SIG-M5 (cell line): ENCODE measurements at places on chromosomes 5 and 9.

DNA sequence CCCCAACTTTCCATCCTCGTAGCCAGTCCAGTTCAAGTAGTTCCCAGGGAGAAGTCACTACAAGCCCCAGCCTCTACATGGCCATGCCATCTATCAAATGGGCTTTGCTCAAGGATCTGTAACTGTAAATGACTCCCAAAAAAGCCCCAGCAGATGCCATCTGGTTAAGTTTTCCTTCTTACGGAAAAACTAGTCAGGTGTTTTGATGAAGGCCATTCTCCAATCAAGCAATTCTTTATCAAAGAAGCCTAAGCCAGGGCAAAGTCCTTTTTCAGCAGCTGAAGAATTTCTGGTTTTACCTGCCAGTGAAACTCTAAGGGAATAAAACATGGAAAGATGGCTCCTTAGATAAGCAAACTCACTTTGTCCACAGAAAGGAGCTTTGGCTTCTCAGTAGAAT lies 21.9 kb upstream of the ZNF622 start:
- DNase-seq: no peak

DNA sequence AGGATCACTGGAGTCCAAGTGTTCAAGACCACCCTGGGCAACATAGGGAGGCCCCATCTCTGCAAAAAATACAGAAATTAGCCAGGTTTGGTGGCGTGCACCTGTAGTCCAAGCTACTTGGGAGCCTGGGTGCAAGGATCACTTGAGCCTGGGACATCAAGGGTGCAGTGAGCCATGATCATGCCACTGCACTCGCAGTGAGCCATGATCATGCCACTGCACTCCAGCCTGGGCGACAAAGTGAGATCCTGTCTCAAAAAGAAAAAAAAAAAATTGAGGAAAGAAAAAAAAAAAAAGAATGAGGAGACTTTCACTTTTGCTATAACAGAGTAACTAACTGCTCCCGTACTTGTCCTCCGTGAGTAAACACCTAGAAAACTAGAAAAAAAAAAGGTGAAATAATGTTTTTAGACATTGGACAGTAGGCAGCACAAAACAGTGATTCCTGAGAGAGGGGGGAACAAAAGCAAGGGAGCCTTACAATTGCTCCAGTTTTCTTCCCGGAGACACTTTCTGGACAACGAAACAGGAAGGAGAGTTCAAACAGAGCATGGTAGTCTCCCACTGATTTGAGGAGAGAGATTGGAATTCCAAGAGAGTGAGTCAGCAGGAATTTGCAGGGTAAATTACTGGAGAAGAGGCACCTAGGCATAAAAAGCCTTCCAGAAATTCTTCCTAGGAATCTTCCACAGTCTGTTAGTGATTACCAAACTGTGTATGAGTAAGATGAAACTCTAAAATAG lies 6.9 kb upstream of the ZBTB5 start:
- no peak for DNase-seq

GRCh38 chr9:33778700-33779351 lies 16.5 kb upstream of the PRSS3 start:
- no peak for DNase-seq

- DNase-seq: no peak
Observed at GRCh38 chr9:128405780-128406171, 14.9 kb upstream of the CERCAM start.

- no peak for DNase-seq
Observed at GRCh38 chr5:181566-181965, 9.7 kb upstream of the LRRC14B start.

DNA sequence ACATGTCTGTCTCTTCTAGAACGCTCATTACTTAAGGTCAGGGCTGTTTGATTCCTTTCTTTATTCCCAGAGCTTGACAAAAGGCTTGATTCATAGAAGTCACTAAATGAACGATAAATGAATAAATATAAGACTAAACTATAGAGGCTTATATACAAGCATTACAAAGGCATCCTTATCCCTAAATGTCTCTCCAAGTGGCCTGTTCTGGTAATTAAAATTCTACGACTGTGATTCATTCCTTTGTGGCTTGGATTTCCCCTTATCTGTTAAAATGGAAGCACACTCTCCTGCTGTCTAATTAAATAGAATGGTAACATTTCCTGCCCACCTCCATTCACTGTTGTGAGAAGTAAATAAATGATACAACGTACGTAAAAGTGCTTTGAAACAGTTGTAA lies 49.5 kb downstream of the C7 start:
- no peak for DNase-seq

DNA sequence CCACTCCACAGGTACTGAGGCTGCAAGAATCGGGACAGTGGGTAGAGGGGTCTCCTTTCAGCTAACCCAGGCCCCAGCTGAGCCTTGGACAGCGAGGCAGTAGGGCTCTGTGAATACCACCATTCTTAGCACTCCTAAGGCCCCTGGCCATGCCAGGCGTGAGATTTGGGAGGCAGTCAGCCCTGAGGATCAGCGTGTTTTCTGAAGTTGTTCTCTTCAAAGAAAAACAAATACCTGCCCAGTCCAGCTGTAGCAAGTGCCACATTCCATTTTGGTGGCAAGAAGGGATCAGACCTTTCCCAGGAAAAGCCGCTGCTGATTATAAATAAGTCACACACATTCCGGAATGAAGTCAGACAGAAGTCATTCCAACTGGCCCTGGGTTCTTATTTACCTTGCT lies 47.8 kb downstream of the RALGPS1 start:
- no peak for DNase-seq

DNA sequence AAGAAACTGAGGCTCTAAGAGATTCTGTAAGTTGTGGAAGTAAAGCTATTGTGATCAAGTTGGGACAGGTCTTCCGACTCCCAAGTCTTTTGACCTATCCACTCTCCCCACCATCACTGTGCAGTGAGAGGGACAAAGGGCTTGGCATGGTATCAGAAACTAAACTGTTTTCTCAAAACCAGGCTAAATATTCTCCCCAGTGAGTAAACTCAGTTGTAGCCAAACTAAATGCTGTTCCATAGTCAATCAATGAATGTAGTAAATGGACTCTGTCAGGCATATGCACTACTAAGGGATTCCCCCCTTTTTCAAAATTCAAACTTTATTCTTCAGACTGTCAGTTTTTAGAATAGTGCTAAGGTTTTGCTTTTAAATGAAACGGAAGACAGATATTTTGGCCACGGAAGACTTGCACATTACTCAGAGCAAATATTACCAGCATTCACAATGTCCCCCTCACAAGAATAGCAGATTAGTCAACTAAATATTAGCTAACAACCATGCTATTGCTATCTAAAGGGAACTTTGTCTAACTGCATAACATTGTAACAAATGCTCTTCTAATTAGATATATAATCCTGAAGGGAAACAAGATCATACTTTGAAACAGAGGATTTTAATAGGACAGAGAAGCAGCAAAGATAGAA lies 7.1 kb downstream of the PRKAA1 start:
- DNase-seq: no peak

- no peak for DNase-seq
Observed at GRCh38 chr9:131239161-131239975, 36.9 kb downstream of the FAM78A start.

- no peak for DNase-seq
Observed at GRCh38 chr5:135426102-135427082, 20.8 kb downstream of the DCANP1 start.

- DNase-seq: no peak
Observed at GRCh38 chr5:180718810-180719453, 20.9 kb downstream of the OR2Y1 start.

DNA sequence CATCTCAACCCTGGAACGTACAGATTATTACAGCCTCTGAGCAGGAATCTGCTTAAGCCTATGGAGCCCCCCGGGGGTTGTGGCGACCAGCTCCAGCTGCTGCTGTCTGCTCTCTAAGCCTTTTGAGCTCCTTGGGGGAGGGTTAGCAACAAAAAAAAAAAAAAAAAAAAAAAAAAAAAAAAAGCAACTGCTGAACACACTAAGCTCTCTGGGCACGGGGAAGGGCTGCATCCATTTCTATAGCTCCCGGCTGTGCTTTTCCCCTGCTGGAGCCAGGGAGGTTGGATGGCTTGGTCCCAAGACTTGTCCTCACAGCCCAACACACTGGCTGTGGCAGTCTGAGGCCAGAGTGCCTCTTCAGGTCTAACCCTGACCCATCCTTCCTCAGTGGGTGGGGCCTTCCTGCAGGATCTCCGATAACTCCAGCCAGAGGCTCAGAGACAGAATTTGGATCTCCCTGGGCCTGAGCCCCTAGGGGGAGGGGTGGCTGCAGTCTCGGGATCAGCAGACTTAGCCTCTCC lies 82.1 kb downstream of the FBN2 start:
- DNase-seq: no peak

DNA sequence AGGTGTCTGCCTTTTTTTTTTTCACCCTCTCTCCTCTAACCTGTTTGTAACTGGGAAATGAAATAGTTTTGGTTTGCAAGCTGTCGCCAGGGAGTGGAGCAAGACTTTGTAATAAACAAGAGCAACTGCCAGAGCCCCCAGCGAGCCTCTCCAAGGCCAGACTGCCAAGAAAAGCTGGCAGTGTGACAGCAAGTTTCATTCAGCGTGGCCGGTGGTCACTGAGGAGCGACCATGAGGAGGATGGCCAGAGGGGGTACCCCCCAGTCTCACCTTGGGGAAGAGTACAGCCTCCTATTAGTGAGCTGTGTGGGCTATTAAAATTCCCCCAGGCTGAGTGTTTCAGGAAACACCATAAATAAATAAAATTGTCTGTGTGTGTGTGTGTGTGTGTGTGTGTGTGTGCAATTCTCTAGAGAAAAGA lies 49.9 kb downstream of the ZFAND5 start:
- no peak for DNase-seq

DNA sequence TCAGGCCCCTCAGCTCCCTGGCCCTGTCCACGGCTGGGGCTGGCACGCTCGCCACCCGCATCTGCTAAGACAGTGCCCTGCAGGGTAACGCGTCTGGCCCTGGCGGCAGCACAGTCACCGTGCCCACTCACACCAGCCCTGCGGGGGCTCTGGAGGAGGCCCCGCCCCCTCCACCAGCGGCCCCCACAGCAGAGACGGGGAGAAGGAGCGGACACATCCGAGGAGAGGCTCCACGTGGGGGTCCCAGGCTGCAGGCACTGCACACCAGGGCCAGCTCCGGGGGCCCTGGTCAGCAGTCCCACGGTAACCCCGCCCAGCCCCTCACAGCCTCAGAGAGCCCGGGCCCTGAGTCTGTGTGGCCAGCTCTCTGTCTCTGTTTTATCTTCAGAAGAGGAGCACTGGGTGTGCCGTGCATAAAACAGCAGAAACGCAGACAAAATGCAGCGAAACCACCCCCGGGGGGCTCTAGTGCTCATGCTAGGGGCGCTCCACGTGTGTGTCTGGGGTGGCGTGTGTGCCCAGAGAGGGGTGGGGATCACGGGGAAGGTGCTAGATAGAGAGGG lies 47.5 kb upstream of the NRARP start:
- no peak for DNase-seq

- DNase-seq: peak; percentile 57
Observed at GRCh38 chr5:179803651-179804554, 2.8 kb downstream of the MGAT4B start.

- no peak for DNase-seq
Observed at GRCh38 chr5:56490971-56491468, 257.9 kb upstream of the ANKRD55 start.

DNA sequence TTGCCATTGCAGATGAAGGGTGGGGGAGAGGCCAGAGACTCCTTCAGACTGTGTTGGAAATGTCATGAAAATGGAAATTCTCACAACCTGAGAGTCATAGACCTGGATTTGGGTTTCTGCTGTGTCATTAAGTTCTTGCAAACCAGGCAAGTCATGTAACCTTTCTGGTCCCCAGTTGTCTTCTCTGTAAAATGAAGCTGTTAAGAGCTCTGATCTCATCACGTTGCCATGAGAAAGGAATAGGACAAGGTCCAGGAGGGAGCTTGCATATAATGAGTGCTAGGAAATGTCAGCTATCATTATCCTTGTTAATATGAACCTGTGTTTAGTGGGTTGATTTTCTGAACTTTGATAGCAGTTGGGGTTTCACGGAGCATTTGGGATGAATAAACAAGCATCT lies 59.1 kb downstream of the FGF1 start:
- no peak for DNase-seq

DNA sequence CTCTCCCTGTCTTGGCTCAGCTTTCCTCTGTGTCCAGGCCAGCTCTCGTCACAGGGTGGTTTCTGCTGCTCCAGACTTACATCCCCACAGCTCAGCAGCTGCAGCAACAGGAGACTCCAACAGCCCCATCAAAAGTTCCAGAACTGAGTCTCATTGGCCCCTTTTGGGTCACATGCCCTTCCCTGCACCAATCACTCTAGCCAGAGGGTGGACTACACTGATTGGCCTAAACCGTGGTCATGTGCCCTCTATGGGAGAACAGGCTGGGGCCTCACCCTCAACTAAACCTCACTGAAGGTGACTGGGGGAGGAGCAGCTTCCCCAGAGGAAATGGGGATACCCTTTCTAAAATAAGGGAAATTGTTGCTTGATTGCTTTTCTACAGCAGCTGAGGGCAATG lies 44.4 kb upstream of the CPLX2 start:
- DNase-seq: no peak

DNA sequence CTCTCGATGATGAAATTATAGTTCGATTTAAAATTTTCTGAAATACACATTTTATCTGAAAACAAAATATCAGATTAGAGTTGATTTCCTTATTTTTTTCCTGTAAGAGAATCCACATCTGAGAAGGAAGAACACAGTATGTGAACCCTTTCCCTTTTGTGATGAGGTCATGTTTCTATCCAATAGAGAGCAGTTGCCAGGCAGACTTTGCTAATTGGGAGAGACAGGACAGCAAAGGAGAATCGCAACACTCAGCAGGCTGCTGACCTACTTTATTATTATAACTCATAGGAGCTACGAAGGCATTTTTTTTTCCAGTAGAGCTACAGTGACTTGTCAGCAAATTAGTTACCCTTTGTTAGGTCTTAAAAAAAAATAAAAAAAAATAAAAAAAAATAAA lies 242.1 kb downstream of the HCN1 start:
- no peak for DNase-seq

GRCh38 chr9:136668983-136669790 lies 6.5 kb downstream of the EGFL7 start:
- DNase-seq: no peak

- DNase-seq: no peak
Observed at GRCh38 chr9:99415606-99416005, 193.5 kb downstream of the SEC61B start.

- DNase-seq: no peak
Observed at GRCh38 chr9:137552022-137552768, 516 bp downstream of the MRPL41 start.

DNA sequence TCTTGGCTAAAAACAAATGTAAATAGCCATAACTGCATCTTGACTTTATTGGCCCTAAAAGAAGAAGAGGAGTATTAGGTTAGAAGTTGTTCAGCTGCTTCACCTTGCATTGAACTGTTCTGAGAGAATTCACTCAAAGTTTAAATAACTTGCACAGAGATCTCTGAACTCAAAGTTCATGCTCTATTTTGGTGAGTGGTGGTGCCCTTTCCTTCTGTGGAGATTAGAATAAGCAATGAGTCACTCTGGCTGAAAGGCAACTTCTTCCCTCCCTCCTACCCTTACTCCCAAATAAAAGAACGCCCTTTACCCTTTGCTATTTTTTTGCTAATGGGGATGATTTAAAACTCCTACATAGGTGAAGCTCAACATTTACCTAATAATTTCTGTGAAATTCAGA lies 48.9 kb downstream of the ERMP1 start:
- DNase-seq: no peak

GRCh38 chr5:22590677-22591268 lies 262.4 kb downstream of the CDH12 start:
- no peak for DNase-seq
